ENCODE measurements at places on chromosomes 7 and 10.

- no peak for DNase-seq
Measured at GRCh38 chr7:137992550-137993394, 9.1 kb downstream of the CREB3L2 start.

GRCh38 chr7:1289666-1290025, 57.0 kb downstream of the UNCX start:
- no peak for DNase-seq

DNA sequence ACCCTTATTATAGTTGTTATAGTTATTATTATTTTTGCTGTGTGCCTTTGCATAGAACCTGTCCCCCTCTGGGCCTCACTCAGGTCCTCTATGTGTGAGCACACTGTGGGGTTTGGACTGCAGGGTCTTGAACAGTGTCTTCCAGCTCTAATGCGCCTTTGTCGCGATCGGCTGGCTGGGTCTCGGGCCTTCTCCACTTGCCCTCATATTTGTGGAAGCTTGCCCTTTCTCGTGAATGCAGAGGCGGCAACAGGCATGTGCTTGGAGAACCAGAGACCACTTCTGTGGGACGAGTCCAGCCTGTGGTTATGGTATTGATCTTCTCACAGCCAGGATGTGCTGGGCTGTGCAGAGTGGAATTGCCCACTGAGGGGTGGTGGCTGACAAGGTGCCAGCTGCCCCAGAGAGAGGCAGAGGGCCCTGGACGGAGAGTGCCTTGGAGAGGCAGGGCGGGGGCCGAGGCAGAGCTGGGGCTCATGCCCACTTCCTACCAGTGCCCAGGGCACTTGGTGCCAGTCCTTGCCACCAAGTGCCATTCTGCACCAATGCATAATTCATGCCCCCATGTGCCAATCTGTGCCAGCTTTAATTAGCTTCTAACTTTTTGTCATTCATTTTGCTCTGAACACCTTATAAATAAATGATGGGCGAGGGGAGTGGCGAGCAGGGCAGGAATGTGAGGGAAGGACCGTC, 6.8 kb upstream of the CDH23 start:
- no peak for DNase-seq

DNA sequence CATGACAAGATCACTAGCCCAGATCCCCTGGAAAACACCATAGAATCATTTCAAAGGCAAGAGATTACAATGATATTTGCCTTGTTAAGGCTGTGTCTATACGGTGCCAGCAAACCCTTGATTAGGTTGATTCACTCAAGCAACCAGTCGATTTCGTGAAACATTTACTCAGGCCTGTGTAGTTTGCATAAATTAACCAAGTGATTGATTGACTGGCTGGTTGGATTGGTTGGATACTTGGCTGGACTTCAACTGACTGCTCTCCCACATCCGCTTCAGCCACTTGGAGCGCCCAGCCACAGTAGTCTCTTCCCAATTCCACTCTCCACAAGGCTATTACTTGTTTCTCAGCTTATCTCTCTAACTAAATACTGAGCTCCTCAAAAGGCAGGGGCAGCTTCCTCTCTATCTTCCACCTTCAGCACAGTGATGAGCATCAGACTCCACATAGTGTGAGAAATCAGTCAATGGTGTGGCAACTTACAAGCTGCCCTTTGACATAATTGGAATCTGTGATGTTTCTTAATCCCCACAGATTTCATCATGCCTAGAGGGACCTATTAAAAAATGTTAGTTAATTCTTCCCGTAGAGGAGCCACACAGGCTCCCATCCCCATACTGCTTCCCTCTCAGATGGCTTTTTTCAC, 217.4 kb downstream of the GRM8 start:
- no peak for DNase-seq

DNA sequence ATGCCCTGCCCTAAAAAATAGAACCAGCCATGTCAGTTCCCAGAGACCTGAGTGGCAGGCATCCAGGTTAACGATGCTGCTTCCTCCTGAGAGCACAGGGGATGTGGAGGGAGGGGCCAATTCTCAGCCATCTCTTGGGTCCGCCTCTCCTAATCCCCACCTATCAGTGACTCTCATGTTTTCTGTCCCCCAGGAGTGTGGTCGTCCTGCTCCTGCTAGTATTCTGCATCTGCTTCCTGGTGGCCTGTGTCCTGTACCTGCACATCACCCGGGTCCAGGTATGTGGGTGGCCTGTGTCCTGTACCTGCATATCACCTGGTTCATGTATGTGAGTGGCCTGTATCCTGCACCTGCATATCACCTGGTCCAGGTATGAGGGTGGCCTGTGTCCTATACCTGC, 105.3 kb downstream of the ADCY1 start:
- no peak for DNase-seq

GRCh38 chr7:155602156-155602555, 42.3 kb upstream of the RBM33 start:
- DNase-seq, result no peak

DNA sequence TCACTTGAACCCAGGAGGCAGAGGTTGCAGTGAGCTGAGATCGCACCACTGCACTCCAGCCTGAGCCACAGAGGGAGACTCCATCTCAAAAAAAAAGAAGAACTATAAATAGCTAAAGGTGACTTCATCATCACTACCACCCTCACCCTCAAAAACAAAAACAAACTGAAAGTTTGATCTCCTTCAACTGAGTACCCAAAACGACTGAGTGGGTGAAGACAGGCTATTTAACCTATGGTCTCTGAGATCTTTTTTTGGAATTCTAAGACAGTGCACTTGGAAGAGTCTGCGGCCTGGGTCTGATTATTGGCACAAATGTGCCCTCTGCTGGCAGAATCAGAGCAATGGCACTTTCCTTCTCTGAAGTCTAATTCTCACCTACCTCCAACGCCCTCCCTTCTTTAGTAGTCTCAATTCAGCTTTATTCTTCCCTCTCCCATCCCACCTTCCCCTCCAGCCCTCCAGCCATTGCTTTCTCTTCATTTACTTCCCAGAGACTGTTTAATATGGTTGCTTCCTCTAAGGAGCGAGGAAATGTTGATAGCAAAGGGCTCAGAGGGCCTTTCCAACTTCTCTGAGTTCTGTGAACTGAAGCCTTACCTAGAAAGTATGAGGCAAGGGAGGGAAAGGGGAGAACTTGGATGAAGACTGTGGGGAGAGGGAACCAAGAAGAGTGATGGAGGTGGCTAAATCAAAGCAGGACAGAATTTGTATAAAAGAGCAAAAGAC, 2.9 kb upstream of the MYOZ1 start:
- no peak for DNase-seq

- DNase-seq, result no peak
Measured at GRCh38 chr10:126179637-126180036, 208.6 kb downstream of the ADAM12 start.

All from NCI-H1436 treated with DMSO at 0.1 percent for 48 hours (cell line).